ENCODE measurements at places on chromosomes 2 and 18. TPM values are rescaled to one million over a fixed set of nuclear protein-coding genes. Genes with fewer than 3 reads are reported as not detected.

GRCh38 chr2:136362676-136363390, 244.9 kb upstream of the CXCR4 start:
- no peak overlapping the region for H3K27ac ChIP-seq
- DNase-seq, result peak; percentile 29
- H3K4me1 ChIP-seq, result no peaks in the 10 kb centered on the region
- H3K36me3 ChIP-seq, result no peaks in the 10 kb centered on the region
- H3K4me3 ChIP-seq, result no peak overlapping the region
- H3K27me3 ChIP-seq, result no peaks in the 10 kb centered on the region

DNA sequence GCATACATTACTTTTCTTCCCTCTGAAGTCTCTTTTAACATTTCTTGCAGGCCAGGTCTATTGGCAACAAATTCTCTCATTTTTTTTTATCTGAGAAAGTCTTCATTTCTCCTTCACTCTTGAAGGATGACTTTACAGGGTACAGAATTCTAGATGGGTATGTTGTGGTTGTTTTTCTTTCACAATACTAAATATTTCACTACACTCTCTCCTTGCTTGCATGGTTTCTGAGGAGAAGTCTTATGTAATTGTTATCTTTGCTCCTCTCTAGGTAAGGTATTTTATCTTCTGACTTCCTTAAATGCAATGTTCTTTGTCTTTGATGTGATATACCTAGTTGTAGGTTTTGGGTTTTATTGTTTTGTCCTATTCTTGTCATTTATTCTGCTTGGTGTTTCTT, 371.1 kb downstream of the FIGN start:
- H3K27me3 ChIP-seq, result no peaks in the 10 kb centered on the region
- H3K4me1 ChIP-seq, result no peaks in the 10 kb centered on the region
- no peak overlapping the region for H3K4me3 ChIP-seq
- DNase-seq, result no peak
- H3K27ac ChIP-seq, result no peak overlapping the region
- H3K36me3 ChIP-seq, result no peaks in the 10 kb centered on the region

DNA sequence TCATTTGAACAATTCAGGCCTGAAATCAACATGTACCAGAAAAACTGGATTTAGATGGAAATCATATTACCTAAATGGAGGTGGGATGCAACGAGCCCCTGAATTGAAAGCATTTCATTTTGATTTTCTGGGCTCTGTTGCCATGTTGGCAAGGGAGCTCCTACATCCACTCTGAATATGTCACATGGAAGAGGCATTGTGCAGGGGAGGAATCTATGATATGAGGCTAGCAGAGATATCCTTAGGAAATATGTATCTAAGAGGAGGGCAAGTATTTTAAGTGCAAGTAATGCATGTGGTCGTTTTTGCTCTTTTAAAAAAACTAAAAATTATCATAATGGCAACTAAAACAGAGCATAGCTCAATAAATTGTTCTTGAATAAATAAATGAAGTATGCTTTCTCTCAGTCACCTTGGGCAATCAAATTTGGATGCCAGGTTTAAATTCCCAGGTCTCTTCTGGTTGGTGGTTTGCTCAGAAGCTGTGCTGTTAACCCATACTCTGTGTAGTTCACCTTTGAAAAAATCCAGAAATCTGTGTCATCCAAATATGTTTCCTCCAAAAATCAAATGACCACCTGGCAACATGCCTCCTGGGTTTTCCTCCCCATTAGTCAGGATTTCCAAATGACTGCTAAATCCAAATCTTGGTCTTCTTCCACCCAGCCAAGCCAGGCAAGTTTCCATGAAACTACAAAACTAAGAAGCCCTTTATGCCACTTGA, 6.5 kb upstream of the LGALSL start:
- H3K27ac ChIP-seq, result no peak overlapping the region
- no peaks in the 10 kb centered on the region for H3K4me1 ChIP-seq
- peak; percentile 60 for DNase-seq
- H3K36me3 ChIP-seq, result no peaks in the 10 kb centered on the region
- no peak overlapping the region for H3K4me3 ChIP-seq

GRCh38 chr18:58058720-58059119, 14.7 kb downstream of the NEDD4L start:
- H3K4me1 ChIP-seq, result peaks cover 5% of the 10 kb centered on the region
- no peaks in the 10 kb centered on the region for H3K36me3 ChIP-seq
- H3K27me3 ChIP-seq, result peaks cover 14% of the 10 kb centered on the region
- no peak for DNase-seq

- H3K36me3 ChIP-seq, result no peaks in the 10 kb centered on the region
- peak overlapping the region; percentile 35 for H3K27ac ChIP-seq
- no peak overlapping the region for H3K4me3 ChIP-seq
- DNase-seq, result no peak
- H3K27me3 ChIP-seq, result no peaks in the 10 kb centered on the region
- peaks cover 14% of the 10 kb centered on the region for H3K4me1 ChIP-seq
Observed at GRCh38 chr18:11808001-11808855, 43.0 kb upstream of the CHMP1B start.

- no peak overlapping the region for H3K27ac ChIP-seq
- H3K36me3 ChIP-seq, result no peaks in the 10 kb centered on the region
- H3K27me3 ChIP-seq, result no peaks in the 10 kb centered on the region
- no peaks in the 10 kb centered on the region for H3K4me1 ChIP-seq
Observed at GRCh38 chr2:191122638-191123294, 28.0 kb downstream of the STAT4 start.

DNA sequence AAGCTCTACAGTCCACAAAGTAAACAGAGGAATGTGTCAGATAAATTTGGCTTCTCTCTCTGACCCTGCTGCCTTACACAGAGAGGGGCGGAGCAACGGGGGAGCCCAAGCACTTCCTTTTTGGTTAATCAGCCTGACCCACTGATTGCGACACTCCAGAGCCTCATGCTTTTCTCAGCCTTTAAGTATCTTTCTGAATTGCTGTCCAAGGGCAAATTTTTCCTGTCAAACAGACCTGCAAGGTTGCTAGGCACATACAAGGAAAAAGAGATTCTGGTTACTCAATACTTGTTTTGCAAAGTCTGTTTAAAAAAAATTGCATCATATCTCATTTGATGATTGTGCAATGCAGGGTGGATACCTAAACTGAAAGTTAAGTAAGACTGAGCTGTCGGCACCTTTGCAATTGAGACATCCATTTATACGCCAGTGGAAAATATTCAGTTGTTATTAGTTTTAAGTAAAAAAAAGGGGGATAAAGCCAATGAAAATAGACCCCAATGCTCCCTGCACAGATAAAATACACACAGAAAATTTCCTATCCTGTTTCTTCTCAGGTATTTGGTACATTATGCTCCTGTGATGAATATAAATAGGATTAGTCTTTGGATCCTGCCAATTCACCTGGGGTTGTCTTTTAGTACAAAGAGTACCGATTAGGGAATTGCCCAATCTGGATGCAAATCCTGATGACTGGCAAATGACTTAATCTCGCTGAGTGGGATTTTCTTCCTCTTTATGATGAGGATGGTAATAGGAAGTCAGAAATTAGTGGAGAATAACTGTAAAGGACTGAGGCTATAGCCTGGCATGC, 260.2 kb upstream of the TRIB2 start:
- H3K4me3 ChIP-seq, result peak overlapping the region; percentile 38
- no peaks in the 10 kb centered on the region for H3K36me3 ChIP-seq
- peak overlapping the region; percentile 67 for H3K27ac ChIP-seq
- peaks cover 17% of the 10 kb centered on the region for H3K4me1 ChIP-seq

PCARE gene
- not detected for total RNA-seq

DNA sequence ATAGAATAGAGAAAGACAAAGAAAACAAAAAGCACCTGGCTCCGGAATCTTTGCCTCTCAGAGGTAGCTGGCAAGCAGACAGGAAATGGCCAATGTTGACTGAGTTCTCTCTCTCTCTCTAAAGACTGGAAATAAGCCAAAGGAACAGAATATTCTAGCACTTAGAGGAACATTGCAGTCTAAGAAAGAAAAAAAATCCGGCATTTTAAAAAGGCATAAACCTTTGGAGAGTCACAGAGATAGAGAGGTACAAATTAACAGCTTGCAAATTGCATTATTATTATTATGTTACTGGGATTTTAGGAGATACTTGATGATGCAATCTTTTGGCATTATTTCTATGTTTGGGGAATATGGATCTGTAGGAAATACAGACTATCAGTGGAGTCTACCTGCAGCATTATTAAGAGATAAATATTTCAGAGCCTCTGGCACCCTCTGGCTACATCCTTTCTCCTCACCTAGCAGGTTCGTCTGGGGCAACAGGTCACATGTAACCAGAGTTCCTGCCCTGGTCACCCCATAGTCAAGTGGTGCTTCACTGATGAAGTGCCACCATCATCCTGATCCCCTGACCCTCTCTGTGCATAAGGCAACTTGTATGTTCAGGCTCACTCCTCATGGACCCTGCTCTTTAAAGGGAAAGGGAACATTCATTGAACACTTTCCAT, 318.9 kb upstream of the ACVR2A start:
- no peak overlapping the region for H3K4me3 ChIP-seq
- H3K4me1 ChIP-seq, result no peaks in the 10 kb centered on the region
- H3K27ac ChIP-seq, result no peak overlapping the region
- DNase-seq, result no peak

SAG gene
- total RNA-seq, result not detected

UGT1A5 gene
- not detected for total RNA-seq

DNA sequence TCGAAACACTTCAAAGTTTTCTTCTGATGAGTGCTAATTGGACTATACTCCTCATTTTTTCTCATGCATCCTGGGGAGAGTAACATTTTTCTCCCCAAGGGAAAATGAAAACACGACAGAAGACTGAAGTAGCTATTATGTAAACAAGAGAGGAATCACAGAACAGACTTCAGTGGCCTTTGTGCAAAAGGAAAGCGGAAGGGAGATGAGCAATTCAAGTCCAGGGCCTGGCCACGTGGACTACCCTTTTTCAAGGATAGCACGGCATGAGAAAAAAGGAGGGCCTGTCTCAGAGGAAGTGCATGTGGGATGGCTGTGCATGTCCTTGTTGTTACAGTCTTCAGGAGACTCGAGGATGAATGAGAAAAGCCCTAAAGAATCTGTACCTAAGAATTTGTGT, 43.8 kb upstream of the KCNE4 start:
- H3K4me1 ChIP-seq, result peaks cover 39% of the 10 kb centered on the region
- peak; percentile 77 for DNase-seq
- no peaks in the 10 kb centered on the region for H3K27me3 ChIP-seq
- H3K27ac ChIP-seq, result peak overlapping the region; percentile 85

DUSP19 gene
- total RNA-seq, result 2.4 TPM

DNA sequence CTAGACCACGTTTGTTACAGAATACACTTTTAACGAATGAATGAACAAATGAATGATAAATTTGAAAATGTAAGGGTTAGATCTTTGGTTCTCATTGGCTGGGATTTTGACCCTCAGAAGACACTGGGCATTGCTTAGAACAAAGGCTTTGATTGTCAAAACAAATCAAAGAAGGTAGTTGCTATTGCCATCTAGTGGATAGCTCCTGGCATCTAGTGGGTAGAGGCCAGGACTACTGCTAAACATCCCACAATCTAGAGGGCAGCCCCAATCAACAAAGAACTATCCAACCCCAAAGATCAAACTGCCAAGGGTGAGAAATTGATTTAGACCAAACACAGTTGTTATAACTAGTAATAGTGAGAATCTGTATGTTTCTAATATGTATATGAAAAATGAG, 552.3 kb downstream of the KCNJ3 start:
- DNase-seq, result no peak
- no peaks in the 10 kb centered on the region for H3K36me3 ChIP-seq
- H3K4me3 ChIP-seq, result no peak overlapping the region
- no peak overlapping the region for H3K27ac ChIP-seq

FAM237A gene
- not detected for total RNA-seq

ZSWIM2 gene
- not detected for total RNA-seq

DNA sequence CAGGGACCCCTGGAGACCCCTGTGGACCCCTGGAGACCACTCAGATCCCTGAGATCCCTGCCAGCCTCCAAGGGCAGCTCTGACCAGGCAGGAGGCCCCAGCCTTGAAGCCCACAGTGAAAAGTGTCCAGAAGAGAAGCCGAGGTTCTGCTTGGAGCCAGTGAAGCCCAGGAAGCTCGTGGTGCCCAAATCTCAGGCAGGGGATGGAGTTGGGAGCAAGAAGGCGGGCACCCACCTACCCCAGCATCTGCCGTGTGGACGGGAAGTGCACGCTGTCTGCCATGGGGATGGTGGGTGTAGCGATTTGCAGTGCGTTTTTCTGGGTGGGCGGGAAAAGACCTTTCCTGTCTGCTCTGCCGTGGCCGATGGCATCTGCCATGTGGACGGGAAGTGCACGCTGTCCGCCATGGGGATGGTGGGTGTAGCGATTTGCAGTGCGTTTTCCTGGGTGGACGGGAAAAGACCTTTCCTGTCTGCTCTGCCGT, 120.6 kb upstream of the CTDP1 start:
- no peaks in the 10 kb centered on the region for H3K27me3 ChIP-seq
- DNase-seq, result no peak

CROCC2 gene
- under 0.01 TPM for total RNA-seq

DNA sequence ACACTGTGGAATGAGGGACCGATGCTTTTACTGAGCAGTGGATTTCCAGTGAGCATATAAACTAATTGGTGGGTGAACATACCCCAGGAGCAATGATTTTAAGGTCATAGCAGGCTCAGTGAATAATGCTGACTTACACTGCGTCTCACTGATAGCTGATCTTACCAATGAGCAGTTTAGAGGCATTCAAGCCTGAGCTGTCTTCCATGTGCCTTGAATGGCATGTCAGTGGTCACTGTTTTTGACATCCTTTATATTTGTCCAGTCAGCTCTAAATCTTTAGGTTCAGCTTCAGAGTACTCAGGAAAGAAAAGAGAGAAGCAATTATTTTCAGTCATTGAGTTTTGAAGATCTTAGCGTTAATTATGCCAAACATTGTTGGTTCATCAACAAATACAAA, 88.3 kb downstream of the CAMKMT start:
- no peak overlapping the region for H3K27ac ChIP-seq
- no peak for DNase-seq
- no peaks in the 10 kb centered on the region for H3K36me3 ChIP-seq
- H3K4me3 ChIP-seq, result no peak overlapping the region
- no peaks in the 10 kb centered on the region for H3K4me1 ChIP-seq
- H3K27me3 ChIP-seq, result no peaks in the 10 kb centered on the region

NT5C1B gene
- not detected for total RNA-seq

DNA sequence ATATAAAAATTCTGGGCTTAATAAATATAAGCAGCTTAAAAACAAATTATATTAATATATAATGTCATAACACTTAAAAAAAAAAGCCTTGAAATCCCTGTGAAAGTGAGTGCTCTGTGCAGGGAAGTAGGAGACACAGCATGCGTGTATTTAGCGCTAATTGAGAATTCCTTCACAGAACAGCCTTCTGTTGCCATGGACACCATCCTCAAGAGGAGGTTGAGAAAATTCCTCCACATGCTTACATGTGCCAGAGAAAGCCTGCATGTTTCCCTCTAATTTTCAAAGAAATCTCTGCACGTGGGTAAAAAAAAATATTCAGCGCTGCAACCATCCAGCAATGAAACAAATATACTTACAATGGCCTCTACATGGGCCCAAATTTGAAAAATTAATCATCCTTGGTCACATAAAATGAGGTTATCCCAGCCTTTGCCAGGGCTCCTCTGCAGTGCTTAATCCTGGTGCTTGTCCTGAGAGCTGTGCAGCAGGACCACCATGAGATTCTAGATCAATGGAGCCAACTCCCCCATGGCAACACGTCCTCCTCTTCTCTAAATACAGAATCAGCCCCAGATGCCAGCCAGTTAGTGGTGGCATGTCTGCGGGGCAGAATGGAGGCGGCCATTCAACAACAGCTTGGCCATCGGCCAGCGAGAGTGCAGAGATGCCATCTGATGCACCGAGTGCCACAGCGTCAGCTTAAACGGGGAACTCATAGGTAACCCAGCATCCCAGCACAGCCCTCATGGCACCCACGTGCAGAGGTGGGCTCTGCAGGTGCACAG, 228.0 kb downstream of the MYT1L start:
- H3K27ac ChIP-seq, result no peak overlapping the region
- H3K4me3 ChIP-seq, result no peak overlapping the region
- H3K27me3 ChIP-seq, result no peaks in the 10 kb centered on the region
- H3K4me1 ChIP-seq, result no peaks in the 10 kb centered on the region
- H3K36me3 ChIP-seq, result no peaks in the 10 kb centered on the region

ZBTB7C gene
- total RNA-seq, result 0.36 TPM
